NCI-H1436 (cell line): ENCODE measurements at places on chromosomes 1 and 21.
A peak's percentile ranks its signal among the peaks of the same experiment; 100 is the strongest.

GRCh38 chr1:31694964-31695313 lies 8.9 kb downstream of the COL16A1 start:
- no peak for DNase-seq

GRCh38 chr1:19764848-19765247 lies 34.9 kb downstream of the TMCO4 start:
- DNase-seq: no peak

- peak; percentile 68 for DNase-seq
Observed at GRCh38 chr1:234047123-234047522, 142.6 kb downstream of the SLC35F3 start.

- DNase-seq: no peak
Observed at GRCh38 chr21:16194788-16195537, 465.2 kb downstream of the USP25 start.

DNA sequence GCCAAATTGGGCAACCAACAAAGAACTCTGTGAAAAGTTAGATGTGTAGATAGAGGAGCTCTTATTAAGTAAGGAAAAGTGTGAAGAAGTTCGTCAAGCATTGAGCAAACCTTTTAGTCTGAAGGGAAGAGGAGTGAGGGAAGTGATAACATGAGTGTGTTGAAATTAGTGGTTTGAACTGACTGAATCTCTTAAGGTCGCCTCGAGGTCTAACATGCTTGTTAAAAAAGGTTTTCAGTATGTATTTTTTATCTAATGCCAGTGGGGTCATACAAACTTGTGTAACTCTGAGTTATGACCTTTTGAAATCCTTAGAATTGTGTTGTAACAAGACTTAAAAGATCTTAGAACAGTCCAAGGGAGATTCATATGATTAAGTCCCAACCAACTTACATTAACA lies 34.1 kb downstream of the SOAT1 start:
- no peak for DNase-seq

DNA sequence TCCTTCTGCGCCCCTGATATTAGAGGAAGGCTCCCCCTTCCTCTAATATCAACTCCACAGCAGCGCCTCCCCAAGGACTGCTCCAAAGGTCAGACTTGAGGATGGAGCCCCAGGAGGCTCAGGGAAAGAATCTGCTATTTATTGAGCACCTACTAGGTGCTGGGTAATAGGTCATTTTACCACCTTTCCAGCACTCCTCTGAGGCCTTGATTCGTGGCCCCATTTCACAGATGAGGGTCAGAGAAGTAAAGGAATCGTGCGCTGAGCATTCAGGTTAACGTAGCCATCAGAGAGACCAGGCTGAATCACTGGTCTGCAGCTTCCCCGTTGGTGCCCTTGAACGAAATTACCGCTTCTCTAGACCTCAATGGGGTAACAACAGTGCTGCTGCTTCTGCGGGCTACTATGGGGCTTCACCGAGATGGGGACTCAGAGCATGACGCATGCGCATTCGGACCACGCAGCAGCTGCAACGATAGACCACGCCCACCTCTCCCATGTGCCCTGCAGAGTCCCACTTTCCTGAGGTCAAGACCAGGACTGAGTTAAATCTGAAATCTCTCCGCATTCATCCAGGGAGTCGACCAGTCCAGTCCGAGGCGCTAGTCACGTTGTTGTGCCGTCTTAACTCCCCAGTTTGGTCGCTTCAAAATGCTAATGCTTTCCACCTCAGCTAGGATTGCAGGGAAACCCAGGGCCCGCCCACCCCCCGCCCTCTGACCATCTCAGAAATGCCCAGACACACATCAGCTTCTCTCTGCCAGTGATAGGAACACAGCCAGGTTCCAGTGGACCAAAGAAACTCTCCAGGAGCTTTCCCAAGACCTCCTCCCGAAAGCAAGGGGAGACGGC lies 12.9 kb downstream of the CAMK2N1 start:
- DNase-seq: no peak

- DNase-seq: no peak
Observed at GRCh38 chr1:178107823-178108222, 13.9 kb downstream of the RASAL2 start.

- DNase-seq: no peak
Observed at GRCh38 chr21:32424674-32425073, 12.2 kb downstream of the EVA1C start.

GRCh38 chr21:28154121-28154520 lies 838.6 kb downstream of the LTN1 start:
- no peak for DNase-seq

GRCh38 chr1:114549137-114549536 lies 32.3 kb downstream of the BCAS2 start:
- DNase-seq: no peak

GRCh38 chr1:178726087-178726517 lies 1.1 kb downstream of the RALGPS2 start:
- DNase-seq: peak; percentile 70

- DNase-seq: no peak
Observed at GRCh38 chr21:33255404-33255803, 10.8 kb upstream of the IL10RB start.

DNA sequence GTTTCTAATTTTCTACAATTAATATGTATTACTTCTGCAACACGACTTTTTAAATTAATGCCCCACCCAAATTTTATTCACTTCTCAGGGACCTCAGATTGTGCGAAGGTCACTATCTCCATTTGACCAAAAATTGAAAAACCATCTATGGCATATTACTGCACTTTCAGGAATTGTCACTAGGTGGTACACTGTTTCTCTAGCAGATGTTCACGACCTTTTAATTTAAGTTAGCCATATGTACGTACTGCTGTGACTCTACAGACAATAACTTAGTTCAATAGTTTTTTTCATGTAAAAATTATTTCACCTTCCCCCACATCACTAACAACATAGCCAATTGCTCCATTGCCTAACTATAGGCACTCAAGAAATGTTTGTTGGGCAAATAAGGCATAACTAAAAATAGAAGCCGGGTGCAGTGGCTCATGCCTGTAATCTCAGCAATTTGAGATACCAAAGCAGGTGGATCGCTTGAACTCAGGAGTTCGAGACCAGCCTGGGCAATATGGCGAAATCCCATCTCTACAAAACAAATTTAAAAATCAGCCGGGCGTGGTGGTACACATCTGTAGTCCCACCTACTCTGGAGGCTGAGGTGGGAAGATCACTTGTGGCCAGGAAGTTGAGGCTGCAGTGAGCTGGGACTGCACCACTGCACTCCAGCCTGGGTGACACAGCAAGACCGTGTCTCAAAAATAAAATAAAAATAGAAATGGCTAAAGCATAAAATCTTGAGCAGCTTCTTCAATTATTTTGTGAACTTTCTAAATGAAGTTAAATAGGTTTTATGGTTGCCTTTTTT lies 75.7 kb upstream of the PKN2 start:
- peak; percentile 34 for DNase-seq

- no peak for DNase-seq
Observed at GRCh38 chr1:233675893-233676292, 62.0 kb downstream of the KCNK1 start.

GRCh38 chr1:212485913-212486618 lies 53.3 kb downstream of the NENF start:
- peak; percentile 56 for DNase-seq

DNA sequence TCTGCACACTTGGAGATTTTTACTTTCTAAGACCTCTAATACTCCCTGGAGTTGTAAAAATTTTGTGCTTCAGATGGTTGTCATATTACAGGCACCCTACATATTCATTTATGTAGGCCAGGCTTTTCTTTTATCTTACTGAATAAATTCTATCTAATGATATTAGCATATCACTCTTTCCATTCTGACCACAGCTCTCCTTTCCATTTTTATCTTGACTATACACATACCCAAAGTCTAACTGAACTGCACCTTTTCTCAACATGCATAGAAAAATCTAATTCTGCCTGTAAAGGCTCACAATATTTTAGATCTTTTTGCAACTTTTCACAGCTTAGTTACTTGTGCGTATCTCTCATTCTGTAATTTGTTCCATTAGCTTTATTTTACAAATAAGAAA lies 52.7 kb upstream of the TSHB start:
- DNase-seq: no peak

DNA sequence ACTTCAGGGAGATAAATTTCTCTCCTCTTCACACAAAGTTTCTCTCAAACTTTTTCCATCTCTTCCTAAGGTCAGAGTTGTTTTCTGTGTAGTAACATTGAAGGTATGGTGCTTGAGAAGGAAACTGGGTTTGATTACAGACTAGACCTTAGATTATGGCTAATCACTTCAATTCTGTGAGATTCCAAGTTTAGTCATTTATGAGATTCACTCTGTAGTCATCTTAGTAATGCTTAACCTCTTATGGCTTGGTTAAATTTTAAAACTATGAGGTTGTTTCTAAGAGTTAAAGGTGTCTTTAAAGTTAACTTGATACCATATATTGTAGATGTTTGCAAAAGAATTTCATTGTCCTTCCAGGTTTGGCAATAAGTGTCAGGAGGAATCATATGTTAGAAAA lies 1092.2 kb downstream of the KCNT2 start:
- DNase-seq: no peak

DNA sequence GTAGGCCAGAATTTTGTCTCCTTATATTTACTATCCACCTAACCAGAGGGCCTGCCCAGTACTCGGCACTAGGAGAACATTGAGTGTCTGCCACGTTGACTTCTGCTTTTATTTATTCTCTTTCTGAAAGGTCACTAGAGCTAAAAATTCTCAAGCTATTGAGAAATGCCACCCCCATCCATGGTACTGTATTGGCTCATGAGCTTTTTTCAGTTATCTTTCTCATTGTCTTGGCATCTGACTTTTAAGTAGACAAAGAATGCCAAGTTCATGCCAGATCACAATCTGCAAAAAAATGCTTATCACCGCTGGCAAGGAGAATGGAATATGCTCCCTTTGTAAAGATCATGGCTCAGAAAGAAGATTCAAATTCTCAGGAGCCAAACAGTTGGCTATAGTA lies 49.8 kb upstream of the MROH9 start:
- DNase-seq: no peak

DNA sequence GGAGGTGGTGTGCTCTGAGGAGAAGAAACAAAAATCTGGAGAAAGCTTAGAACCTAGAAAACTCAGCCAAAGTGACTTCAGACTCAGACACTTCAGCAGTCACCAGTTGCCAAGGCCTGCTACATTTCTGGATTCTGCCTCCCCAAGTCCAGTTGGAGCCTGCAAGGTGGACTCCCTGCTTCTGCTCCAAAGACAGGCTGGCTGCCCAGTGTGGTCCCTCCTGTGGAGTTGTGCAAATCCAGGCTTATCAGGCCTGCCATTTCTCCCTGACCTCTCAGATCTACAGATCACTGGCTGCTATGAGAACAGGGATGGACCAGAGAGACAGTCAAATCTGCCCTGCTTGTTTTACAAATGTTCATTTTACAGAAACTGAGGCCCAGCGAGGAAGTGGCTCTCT lies 9.9 kb downstream of the CACHD1 start:
- no peak for DNase-seq

GRCh38 chr1:11598461-11598860 lies 55.8 kb downstream of the FBXO2 start:
- DNase-seq: peak; percentile 23

GRCh38 chr1:151476083-151476482 lies 16.8 kb upstream of the POGZ start:
- DNase-seq: no peak

DNA sequence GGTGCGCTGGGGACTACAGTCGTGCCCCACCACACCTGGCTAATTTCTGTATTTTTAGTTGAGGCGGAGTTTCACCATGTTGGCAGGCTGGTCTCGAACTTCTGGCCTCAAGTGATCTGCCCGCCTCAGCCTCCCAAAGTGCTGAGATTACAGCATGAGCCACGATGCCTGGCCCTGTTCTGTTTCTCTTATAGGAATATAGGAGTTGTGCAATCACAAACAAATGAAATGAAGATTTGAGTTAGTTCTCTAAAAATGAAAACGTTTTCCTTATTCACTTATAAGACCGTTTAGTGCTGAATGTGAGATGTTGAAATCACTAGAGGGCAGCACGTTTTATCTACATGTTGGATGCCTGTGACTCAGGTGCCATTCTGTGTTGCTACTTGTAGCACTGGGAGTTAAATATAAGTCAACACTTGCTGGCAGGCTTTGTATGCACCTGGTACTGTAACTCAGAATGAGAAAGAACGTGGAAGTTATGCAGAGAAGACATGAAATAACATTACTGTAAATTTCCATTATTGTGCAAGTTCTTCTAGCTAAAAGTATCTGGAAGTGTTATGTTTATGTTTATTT lies 45.8 kb downstream of the MIGA1 start:
- no peak for DNase-seq

- no peak for DNase-seq
Observed at GRCh38 chr1:81587426-81587825, 213.3 kb upstream of the ADGRL2 start.

GRCh38 chr1:39387452-39387851 lies 104.0 kb upstream of the BMP8A start:
- DNase-seq: no peak

DNA sequence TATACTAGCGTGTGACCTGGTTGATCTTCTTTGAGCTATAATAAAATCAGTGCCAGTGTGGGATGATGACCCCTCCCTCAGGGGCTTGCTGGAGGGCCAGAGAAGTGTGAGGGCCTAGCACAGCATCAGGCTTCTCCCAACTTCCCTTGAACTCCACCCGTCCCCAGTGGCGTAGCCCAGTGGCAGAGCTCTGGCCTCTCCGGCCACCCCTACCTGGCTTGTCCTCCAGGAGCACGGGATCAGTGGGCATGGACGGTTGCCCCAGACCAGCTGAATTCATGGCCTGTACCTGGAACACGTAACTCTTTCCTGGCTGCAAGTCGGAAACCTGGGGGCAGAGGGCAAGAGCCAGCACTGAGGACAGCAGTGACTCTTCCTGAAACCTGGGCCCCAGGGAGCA lies 36.0 kb downstream of the MYOM3 start:
- no peak for DNase-seq

- no peak for DNase-seq
Observed at GRCh38 chr1:154972213-154972516, 1.6 kb upstream of the SHC1 start.

DNA sequence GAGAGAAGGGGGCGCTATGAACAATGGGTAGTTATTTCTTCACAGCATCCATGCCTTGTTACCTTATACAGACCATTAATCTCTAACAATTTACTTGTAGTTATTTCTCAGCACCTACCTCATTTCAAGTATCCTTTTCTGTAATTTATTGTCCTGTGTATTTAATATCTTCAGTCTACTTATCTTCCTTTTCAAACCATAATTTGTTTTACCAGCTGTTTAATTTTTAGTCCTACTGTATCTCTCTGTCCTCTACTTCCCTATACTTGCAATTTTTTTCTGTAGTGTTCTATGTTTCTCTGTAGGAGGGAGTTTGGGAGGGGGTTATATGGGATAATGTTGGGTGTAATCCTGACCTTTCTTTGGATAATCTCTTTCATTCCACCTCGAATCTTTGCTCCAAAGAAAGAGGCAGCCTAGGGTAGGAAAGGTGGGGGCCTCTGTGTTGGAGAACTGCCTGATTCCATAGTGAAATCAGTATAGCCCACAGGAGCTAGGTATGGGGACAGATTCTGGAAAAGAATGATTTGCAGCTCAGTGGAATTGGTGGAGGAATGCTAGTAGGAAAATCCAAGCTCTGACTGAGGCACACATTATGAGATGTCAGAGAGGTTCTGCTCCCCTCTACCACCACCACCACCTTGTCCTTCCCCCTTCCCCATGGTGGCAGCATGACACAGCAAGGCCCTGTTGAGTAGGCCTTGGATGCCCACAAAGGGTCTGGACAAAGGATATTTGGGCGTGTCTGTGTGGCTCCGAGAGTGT lies 642 bp downstream of the MLLT11 start:
- peak; percentile 34 for DNase-seq
